Breast epithelium (tissue), 4 donors: ENCODE measurements at places on chromosomes 4 and X. TPM values are rescaled to one million over a fixed set of nuclear protein-coding genes. Genes with fewer than 3 reads are reported as not detected.

DNA sequence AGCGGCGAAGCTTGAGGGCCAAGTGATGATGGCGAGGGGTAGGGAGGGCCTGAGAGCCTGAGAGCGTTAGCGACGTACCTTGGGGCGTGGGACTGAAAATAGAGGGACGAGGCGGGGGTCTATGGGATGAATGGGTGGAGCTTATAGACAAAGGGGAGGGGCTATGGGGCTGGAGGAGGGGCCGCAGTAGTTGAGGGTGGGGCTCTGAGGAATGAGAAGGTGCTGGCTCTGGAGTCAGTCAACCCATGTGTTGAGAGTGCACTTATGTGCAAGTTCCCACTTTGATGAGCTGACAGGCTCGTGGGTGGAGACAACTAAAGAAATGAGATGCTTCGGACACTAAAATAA lies 488 bp downstream of the TBC1D25 start:
- H3K36me3 ChIP-seq: no peaks in the 10 kb centered on the region
- H3K27ac ChIP-seq: peak overlapping the region; percentile 85
- H3K4me3 ChIP-seq: peak overlapping the region; percentile 69
- no peaks in the 10 kb centered on the region for H3K27me3 ChIP-seq
- no peaks in the 10 kb centered on the region for H3K4me1 ChIP-seq

DNA sequence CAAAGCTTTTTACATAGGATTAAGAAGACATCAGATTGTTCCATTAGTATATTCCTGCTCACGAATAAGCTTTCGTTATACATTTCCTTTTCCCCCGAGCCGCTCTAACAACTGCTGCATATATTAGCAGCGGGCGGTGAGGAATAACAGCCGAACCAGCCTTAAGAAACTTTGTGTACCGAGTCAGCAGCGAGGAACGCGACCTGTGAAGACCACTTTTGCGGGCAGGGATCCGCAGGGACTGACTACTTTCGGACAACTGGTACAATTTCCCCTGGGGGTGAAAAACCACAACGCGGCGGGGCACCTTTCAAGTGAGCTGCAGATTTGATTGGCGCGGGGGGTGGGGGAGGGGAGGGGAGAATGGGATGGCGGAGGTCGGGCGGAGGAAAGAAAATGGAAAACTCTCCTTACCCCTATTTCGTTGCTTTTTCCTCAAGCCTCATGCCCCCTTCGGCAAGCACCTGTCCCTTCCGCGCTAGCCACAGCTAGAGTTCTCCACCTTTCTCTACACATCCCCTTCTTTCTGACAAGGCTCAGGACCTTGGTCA lies 5.9 kb upstream of the PITX2 start:
- no peak overlapping the region for H3K27ac ChIP-seq
- peaks cover 98% of the 10 kb centered on the region for H3K27me3 ChIP-seq
- no peak for DNase-seq
- H3K4me1 ChIP-seq: peaks cover 6% of the 10 kb centered on the region

TCEAL6 gene
- total RNA-seq: not detected

HTN3 gene
- total RNA-seq: not detected

- H3K27me3 ChIP-seq: peaks cover 17% of the 10 kb centered on the region
- no peaks in the 10 kb centered on the region for H3K36me3 ChIP-seq
- no peak for DNase-seq
- no peak overlapping the region for H3K4me3 ChIP-seq
These were observed 141.0 kb upstream of the FAM47C start for GRCh38 chrX:36867143-36867542.

GRCh38 chr4:2930758-2931511 lies 32.3 kb downstream of the NOP14 start:
- H3K4me1 ChIP-seq: peaks cover 29% of the 10 kb centered on the region
- H3K27me3 ChIP-seq: no peaks in the 10 kb centered on the region
- DNase-seq: peak; percentile 73

DNA sequence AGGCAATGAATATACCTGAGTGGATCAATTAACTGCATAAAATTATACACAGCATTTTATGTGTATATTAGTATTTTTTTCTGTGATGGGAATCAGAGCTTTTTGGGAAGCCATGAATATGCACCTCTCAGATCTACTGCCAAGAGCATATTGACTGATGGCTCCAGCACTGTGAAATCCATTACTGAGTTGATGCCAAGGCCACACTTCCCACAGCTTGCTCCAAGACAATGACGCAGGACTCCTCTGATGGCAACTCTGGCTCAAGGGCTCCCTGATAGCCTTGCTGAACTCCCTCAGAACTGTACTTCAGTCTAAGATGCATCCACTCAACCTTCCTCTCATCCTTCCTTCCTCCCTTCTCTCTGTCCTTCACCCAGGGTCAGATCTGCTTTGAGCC lies 82.7 kb downstream of the OTC start:
- H3K36me3 ChIP-seq: no peaks in the 10 kb centered on the region
- H3K4me3 ChIP-seq: no peak overlapping the region
- DNase-seq: no peak
- H3K4me1 ChIP-seq: no peaks in the 10 kb centered on the region
- no peak overlapping the region for H3K27ac ChIP-seq

FGFBP1 gene
- 0.73 TPM for total RNA-seq

DNA sequence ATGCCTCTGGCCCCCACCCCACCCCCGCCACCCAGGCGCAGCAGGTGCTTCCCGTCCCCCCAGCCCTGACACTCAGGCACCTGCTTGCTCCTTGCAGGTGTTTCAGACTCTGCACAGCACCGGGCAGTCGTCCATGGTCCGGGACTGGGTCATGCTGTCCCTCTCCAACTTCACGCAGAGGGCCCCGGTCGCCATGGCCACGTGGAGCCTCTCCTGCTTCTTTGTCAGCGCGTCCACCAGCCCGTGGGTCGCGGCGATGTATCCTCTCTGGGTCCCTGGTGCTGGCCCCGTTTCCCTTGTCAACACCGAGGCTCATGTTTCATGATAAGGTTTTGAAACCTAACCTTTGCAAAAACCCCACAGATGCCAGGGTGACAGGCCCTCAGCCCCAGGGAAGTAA lies 10.2 kb upstream of the MSANTD1 start:
- no peaks in the 10 kb centered on the region for H3K36me3 ChIP-seq
- H3K4me3 ChIP-seq: no peak overlapping the region
- no peak overlapping the region for H3K27ac ChIP-seq
- H3K4me1 ChIP-seq: no peaks in the 10 kb centered on the region
- DNase-seq: no peak

DACH2 gene
- total RNA-seq: not detected

ZNF185 gene
- total RNA-seq: 7.5 TPM

GRCh38 chr4:73870768-73871167 lies 1.6 kb downstream of the CXCL1 start:
- no peaks in the 10 kb centered on the region for H3K36me3 ChIP-seq
- DNase-seq: no peak
- no peak overlapping the region for H3K4me3 ChIP-seq
- no peak overlapping the region for H3K27ac ChIP-seq
- H3K4me1 ChIP-seq: no peaks in the 10 kb centered on the region

DNA sequence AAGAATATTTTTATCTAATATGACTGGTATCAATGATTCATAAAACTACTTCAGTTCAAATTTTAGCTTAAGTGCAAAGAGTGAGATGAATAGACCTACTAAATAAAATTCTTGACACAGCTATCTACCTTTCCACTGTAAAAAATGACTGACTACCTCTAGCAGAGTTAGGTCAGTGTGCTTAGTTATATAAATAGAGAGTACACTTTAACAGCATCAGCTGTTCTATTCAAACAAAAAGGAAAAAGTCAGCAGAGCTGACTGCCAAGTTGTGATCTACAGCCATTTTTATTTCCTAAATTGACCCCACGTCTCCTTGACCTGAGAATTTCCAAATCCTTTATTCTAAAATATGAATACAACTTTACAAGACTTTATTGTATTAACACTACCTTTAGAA lies 262.4 kb downstream of the CAMK2D start:
- H3K27ac ChIP-seq: no peak overlapping the region
- H3K27me3 ChIP-seq: no peaks in the 10 kb centered on the region
- no peaks in the 10 kb centered on the region for H3K36me3 ChIP-seq
- DNase-seq: no peak
- no peaks in the 10 kb centered on the region for H3K4me1 ChIP-seq

HPGDS gene
- total RNA-seq: 0.98 TPM

DNA sequence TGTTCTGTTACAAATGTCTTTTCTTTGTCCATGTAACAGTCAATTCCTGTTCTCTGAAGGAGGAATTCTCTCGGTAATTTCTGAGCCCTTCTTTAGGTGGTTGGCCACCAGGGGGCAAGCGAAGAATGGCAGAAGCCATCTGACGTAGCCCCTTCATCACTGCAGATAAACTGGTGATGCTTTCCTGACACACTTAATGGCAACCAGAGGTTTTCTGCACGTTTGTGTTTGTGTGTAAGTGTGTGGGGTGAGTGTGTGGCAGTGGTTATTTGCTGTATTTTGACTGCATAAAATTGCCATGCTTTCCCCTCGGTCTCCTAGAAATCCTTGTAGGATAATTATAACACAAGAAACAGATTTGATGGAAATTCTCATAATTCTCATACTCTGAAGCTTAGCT lies 64.8 kb upstream of the STOX2 start:
- H3K4me1 ChIP-seq: no peaks in the 10 kb centered on the region
- H3K27me3 ChIP-seq: no peaks in the 10 kb centered on the region
- peak; percentile 64 for DNase-seq
- H3K36me3 ChIP-seq: no peaks in the 10 kb centered on the region

DNA sequence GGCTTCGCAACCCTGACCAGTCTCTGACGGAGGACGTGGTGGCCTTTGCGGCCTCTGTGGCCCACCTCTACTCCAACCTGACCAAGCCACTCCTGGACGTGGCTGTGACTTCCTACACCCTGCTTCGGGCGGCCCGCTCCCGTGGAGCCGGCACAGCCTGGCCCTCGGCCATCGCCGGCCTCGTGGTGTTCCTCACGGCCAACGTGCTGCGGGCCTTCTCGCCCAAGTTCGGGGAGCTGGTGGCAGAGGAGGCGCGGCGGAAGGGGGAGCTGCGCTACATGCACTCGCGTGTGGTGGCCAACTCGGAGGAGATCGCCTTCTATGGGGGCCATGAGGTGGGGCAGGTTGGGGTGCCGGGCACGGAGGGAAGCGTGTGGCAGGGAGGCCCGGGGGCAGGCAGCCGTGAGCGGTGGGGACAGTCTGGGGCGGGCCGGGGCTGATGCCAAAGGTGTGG lies 1.2 kb downstream of the ABCD1 start:
- H3K4me3 ChIP-seq: peak overlapping the region; percentile 2
- DNase-seq: no peak
- H3K4me1 ChIP-seq: no peaks in the 10 kb centered on the region
- H3K27ac ChIP-seq: peak overlapping the region; percentile 66

DNA sequence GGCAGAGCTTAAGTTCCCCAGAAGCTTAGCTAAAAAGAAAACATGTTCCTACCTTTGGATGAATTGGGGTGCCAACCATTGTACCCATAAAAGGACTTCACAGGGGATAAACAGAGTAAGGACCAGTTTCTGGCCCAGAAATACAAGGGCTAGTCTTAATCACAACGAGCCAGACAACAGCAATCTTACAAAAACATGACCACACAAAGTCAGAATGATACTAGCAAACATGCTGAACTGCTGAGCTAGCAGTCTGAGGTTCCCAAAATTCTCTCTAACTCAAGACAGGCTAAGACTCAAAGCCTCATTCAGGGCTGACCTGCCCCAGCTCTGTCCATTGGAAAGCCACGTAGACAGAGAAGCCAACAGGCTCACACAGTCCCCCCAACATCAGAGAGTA lies 40.3 kb downstream of the ATP11C start:
- H3K4me3 ChIP-seq: no peak overlapping the region
- DNase-seq: no peak
- H3K27me3 ChIP-seq: no peaks in the 10 kb centered on the region
- no peak overlapping the region for H3K27ac ChIP-seq
- no peaks in the 10 kb centered on the region for H3K4me1 ChIP-seq

GAGE2A gene
- total RNA-seq: not detected

GRCh38 chr4:84826681-84827080 lies 139.8 kb downstream of the WDFY3 start:
- H3K36me3 ChIP-seq: no peaks in the 10 kb centered on the region
- H3K27me3 ChIP-seq: no peaks in the 10 kb centered on the region
- H3K27ac ChIP-seq: no peak overlapping the region
- H3K4me3 ChIP-seq: no peak overlapping the region
- H3K4me1 ChIP-seq: no peaks in the 10 kb centered on the region

GRCh38 chrX:10471418-10471817 lies 149.0 kb downstream of the MID1 start:
- no peak overlapping the region for H3K4me3 ChIP-seq
- H3K36me3 ChIP-seq: no peaks in the 10 kb centered on the region
- no peaks in the 10 kb centered on the region for H3K4me1 ChIP-seq
- DNase-seq: no peak

DNA sequence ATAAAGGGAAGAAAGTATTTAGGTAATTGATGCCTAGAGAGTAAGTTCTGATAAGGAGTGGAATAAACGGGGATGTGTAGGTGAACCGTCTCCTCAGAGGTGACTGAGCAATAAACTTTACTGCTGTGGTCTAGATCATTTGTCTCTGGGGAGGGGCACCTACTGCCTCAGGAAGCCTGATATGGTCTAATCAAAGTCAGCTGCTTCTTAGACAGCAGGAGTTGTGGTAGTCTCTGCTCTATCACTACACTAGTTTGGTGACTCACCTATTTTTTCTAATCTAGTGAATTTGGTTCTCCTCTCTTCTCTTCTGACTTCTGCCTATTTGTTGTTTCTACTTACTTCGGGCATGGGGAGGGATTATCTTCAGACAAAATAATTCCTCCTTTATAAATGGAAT lies 95.1 kb upstream of the STIM2 start:
- H3K4me1 ChIP-seq: no peaks in the 10 kb centered on the region
- no peaks in the 10 kb centered on the region for H3K36me3 ChIP-seq
- no peak overlapping the region for H3K27ac ChIP-seq
- H3K27me3 ChIP-seq: no peaks in the 10 kb centered on the region
- no peak overlapping the region for H3K4me3 ChIP-seq

DNA sequence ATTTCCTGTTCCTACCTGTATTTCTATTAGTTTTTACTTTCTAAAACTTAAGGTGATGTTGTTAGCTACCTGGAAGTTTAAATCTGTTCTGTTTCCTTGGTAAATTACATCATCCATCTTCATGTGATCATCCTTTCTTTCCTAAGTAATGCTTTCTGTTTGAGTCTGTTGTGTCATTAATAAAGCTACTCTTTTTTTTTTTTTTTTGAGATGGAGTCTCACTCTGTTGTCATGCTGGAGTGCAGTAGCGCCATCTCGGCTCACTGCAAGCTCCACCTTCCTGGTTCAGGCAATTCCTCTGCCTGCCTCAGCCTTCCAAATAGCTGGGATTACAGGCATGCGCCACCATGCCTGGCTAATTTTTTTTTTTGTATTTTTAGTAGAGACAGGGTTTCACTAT lies 73.3 kb downstream of the FIP1L1 start:
- DNase-seq: no peak
- H3K4me3 ChIP-seq: no peak overlapping the region
- H3K27me3 ChIP-seq: no peaks in the 10 kb centered on the region
- H3K36me3 ChIP-seq: no peaks in the 10 kb centered on the region
- H3K4me1 ChIP-seq: no peaks in the 10 kb centered on the region
- no peak overlapping the region for H3K27ac ChIP-seq

DNA sequence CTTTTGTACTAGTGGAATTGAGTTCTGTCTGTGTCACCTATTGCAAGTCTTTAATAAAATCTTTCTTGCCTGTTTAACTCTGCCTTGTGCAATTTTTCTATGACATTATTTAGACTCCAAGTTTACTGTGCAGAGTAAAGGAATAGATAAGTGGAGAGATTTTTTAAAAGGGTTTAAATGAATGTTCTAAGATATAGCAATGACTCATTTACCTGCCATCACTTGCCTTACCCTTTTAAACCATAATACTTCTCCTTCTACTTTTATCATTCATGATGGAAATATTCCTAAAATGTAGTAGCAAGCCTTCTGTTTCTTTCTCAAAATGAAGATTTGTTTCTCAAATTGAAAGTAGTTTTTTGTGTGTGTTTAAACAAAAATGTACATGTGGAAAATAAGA lies 782.8 kb upstream of the MAGEB2 start:
- H3K4me1 ChIP-seq: no peaks in the 10 kb centered on the region
- no peaks in the 10 kb centered on the region for H3K36me3 ChIP-seq
- H3K4me3 ChIP-seq: no peak overlapping the region

SORCS2 gene
- 0.66 TPM for total RNA-seq

STBD1 gene
- 7.3 TPM for total RNA-seq
